ENCODE measurements at places on chromosomes 4 and X. TPM values are rescaled to one million over a fixed set of nuclear protein-coding genes. Genes with fewer than 3 reads are reported as not detected.

RIBC1 gene
- 0.68 TPM for total RNA-seq

UNC5C gene
- total RNA-seq, result 2.0 TPM

AASDH gene
- 13.5 TPM for total RNA-seq

SUPT20HL1 gene
- total RNA-seq, result not detected

POF1B gene
- total RNA-seq, result not detected

SLC4A4 gene
- 1.6 TPM for total RNA-seq

PRSS12 gene
- total RNA-seq, result 13.0 TPM

DCTD gene
- 84.0 TPM for total RNA-seq

CXCL1 gene
- 26.6 TPM for total RNA-seq
